ENCODE measurements at places on chromosomes 11 and 22.

GRCh38 chr11:124943254-124943616 lies 7.4 kb upstream of the HEPACAM start:
- no peak for DNase-seq

DNA sequence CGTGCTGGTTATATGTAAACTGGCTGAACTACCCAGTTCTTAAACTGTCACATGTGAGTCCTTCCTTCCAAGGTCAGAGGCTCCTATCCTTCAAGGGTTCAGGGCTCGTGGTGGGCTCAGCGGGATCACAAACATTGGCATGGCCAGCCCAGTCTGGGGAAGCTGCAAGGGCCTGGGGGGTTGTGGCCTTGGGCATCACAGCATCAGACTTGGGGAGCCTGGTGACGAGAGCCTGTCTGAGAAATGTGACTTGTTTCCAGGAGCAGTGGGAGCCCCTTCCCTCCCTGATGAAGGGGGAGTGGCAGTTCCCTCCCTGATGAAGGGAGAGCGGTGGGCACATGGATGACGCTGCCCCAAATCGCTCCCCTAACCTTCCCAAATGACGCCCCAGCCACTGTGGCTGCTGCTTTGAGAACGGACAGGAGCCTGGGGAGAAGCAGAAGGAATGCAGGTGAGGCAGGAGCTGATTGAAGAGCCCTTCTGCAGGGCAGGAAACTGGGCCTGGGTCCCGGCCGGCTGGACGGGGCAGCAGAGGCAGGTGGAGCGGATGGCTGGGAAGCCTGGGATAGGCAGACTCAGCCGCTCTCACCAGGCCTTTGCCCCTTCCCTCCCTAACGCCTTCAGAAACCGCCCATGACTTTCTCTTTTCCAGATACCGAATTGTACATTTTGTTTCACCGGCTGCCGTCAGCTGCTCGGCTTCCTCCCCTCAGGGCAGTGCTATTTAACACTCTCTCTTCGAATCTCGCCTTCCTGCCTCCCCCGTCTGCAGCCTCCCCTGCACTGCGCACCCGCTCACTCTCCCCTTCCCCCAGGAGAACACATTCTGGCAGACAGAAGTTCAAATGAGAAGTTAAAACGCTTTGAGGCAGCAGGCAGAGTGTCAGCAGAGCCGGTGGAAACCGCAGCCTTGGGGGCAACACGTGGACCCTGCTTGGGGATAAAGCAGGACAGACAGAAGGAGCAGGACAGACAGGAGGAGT lies 1486.7 kb downstream of the BRD1 start:
- no peak for DNase-seq

DNA sequence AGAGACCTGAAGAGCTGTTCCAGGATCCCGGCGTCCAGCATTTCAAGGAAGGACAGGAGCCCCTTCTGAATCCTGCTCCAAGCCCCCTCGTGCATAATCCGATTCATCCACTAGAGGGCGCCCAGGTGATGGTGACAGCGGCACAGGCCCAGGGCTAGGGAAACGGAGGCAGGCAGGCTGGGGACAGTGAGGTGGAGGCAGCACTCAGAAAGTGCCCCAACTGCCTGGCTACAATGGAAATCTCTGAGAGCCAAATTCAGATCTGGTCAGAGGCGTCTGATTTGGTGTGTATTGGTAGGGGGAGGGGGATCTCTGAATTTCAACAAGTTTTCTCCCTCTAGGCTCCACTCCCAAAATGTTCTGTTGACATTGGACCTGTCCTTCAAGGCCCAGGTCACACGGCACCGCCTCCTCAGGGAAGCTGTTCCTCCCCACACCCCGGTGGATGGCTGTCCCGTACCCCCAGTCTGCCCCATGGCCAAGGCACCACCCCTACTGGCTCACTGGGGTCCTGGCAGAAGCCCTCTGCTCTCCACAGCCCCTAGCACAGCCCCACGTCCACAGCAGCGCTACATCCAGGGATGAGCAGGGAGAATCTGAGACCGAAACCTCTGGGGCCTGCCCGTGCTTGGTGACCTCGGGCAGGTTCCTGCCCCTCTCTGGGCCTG lies 142.9 kb downstream of the CRYBB2 start:
- peak; percentile 49 for DNase-seq

GRCh38 chr11:110113505-110113904 lies 20.3 kb downstream of the ZC3H12C start:
- no peak for DNase-seq

DNA sequence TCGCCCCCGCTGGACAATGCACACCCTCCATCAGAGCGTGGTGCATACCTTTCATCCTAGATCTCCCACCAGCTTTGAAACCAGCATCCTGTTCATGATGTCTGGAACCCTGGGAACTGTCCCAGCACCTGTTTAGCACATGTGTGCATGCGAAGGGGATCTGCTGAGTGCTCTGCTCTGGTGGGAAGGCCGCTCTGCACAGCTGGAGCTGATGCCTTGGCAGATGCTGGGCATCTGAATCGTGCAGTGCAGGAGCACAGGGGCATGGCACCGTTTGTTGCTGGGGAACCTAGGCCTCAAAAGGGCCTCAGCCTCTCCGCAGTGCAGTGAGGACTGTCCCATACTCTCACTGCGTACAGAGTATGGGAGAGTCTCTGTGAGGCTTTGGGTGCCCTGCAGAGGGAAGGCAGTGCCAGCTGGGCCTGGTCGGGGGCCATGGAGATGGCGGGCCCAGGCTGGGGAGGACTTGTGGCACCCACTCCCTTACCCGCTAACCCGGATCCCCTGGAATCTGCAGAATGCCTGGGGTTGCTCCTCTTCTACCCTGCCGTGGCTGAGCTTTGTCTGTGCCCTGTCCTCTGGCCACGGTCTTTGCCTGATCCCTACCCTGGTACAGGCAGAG lies 72.9 kb upstream of the ATXN10 start:
- no peak for DNase-seq

GRCh38 chr11:120988603-120989002 lies 35.3 kb upstream of the TBCEL start:
- DNase-seq = no peak

GRCh38 chr22:23531966-23532705 lies 48.0 kb downstream of the IGLL1 start:
- DNase-seq = no peak

GRCh38 chr11:75524665-75525432 lies 892 bp downstream of the GDPD5 start:
- DNase-seq = peak; percentile 17

- DNase-seq = no peak
Observed at GRCh38 chr11:61139387-61139786, 21.8 kb downstream of the VPS37C start.

DNA sequence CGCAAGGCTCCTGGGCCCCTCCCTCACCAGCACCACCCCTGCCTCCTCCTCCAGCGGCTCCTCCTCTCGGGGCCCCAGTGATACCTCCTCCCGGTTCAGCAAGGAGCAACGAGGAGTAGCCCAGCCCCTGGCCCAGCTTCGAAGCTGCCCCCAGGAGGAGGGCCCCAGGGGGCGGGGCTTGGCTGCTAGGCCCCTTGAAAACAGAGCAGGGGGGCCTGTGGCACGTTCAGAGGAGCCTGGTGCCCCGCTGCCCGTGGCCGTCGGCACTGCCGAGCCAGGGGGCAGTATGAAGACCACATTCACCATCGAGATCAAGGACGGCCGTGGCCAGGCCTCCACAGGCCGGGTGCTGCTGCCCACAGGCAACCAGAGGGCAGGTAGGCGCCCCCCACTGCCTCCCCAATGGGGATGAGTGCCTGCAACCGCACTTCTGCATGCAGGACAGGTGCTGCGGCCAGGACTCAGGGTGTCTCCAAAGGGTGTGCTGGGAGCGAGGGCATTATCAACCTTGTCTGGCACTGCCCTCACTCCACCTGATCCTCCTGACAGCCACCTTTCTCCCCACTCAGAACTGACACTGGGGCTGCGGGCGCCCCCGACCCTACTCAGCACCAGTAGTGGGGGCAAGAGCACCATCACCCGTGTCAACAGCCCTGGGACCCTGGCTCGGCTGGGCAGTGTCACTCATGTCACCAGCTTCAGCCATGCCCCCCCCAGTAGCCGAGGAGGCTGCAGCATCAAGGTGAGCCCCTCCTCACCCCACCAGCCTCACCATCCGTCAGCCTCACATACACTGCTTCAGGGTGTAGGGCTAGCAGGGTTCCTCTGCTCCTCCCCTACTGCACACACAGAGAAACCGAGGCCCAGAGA lies 10.2 kb downstream of the SMTN start:
- DNase-seq = no peak

DNA sequence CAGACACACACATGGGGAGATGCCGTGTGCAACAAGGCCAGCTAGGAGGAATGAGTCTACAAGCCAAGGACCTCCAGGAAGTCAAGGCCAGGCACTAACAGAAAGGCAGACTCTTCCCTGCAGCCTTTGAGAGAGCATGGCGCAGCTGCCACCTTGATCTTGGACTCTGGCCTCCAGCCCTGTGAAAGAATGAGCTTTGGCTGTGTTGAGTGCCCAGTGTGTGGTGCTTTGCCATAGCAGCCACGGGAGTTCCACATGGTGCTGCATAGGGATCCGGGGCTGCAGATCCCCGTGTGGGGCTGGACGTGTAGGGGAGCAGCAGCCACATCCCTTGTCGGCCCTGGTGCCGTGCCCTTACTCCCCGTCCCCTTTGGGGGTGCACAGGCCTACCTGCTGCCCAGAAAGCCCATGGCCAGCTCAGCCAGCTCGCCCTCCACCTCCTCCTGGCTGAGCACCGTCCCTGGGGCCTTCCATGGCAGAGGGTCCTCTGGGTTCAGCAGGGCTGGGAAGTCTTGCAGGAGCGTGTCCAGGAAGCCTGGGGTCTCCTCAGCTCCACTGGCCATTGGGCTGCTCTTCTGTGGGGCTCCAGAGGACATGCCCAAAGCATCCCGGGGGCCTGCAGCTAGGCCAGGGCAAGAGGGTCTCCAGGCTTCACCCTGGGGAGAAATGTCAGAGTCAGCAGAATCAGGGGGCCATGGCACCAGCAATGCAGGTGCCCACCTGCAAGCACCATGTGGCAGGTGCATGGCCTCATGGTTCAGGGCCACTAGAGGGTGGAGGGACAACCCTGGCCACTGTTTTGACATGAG lies 7.0 kb downstream of the PPM1F start:
- no peak for DNase-seq

DNA sequence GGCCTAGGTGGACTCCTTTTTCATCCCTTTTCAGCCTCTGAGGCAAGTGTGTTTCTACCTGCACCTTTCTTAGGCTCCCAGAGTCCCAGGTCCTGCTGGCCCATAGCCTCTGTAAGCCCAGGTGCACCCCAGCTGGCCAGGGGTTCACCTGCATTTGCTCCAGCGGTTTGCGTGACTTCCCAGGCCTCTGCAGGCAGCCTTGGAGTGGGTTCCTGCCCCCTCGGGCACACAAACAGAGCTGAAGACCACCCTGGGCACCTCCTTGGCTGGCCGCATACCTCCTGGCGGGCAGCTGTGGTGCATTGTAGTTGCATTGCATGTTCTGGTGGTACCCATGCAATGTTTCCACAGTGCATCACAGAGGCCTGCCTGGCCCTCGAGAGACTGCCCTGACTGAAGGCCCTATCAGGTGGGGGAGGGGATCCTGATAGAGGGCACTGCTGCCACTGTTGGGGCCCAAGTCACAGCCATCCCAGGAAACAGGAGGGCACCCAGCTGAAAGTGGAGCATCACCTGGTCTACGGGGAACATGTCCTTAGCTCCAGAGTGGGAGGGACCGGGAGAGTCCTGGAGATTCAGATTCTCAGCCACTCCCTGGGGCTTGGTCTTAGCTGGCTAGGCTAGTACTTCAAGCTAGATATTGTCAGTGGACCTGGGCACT lies 14.1 kb downstream of the SHISA8 start:
- DNase-seq = no peak

DNA sequence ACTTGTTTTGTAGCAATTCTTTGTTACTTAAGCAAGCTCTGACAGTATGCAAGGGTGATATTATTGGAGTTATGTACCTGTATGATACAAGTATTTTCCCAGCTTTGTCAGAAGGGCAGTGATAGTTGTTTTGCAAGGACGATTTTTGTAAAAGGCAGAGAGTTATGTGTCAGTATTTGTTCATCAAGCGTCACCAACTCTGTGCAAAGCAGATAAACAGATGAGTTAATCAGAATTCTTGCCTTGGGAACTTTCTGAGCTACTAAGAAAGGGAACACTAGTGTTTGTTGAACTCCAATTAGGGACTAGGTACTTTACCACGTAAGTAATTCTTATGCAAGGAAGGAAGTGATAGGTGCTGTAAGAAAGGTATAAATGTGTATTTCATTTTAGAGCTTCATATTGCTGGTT lies 1.4 kb downstream of the USP47 start:
- no peak for DNase-seq

GRCh38 chr11:117908959-117909610 lies 20.1 kb downstream of the TMPRSS13 start:
- DNase-seq = no peak

DNA sequence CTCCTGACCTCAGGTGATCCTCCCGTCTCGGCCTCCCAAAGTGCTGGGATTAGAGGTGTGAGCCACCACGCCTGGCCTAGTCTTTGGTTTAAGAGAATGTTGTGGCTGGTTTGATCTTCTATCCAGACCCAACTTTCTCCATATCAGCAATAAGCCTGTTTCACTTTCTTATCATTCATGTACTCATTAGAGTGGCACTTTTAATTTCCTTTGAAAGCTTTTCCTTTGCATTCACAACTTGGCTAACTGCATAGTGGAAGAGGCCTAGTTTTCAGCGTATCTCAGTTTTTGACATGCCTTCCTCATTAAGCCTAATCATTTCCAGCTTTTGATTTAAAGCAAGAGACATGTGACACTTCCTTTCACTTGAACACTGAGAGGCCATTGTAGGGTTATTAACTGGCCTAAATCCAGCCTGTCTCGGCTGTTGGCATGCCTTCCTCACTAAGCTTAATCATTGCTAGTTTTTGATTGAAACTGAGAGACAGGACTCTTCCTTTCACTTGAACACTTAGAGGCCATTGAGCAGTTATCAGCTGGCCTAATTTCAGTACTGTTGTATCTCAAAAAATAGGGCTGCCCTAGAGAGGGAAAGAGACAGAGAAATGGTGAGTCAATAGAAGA lies 13.1 kb upstream of the RPL3 start:
- DNase-seq = no peak

DNA sequence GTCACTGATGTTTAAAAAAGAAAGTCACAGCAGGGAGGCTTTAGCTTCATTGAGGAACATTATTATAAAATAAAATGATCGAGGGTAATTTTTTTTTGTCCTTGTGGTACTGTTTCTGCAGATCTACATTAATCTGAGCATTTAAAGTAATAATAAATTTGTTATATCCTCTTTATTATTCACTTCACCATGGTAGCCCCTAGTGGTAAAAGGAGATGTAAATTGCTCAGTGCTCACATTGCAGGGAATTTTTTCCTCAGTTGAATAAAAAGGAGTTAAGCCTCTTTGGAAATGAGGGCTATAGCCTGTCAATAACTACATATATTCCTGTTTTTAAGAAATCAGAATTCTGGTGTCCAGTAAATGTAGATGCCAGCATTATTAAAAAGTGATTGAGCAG lies 99.7 kb upstream of the VPREB1 start:
- DNase-seq = no peak

- DNase-seq = no peak
Observed at GRCh38 chr11:96753997-96754396, 364.2 kb downstream of the JRKL start.
